ENCODE measurements at places on chromosomes 6 and 20. TPM values are rescaled to one million over a fixed set of nuclear protein-coding genes. Genes with fewer than 3 reads are reported as not detected.

DNA sequence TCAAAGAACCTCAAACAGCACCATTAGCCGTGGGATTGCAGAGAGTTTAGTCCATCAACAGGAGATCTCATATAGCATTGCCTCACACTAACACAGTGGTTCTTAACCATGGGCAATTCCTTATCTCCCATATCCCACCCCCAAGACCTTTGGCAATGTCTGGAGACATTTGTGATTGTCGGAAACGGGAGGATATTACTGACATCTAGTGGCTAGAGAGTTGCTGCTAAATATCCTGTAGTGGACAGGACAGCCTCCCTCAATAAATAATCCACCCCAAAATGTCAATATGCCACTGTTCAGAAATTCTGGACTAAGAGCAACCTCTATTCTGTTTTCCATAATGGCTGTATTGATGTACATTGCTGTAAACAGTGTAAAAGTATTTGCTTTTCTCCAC is 210.1 kb upstream of the CCN2 start:
- H3K4me3 ChIP-seq: no peak overlapping the region
- H3K4me1 ChIP-seq: peaks cover 2% of the 10 kb centered on the region
- H3K27ac ChIP-seq: no peak overlapping the region
- H3K36me3 ChIP-seq: no peaks in the 10 kb centered on the region

GRCh38 chr6:123668063-123668462 is 31.3 kb upstream of the TRDN start:
- H3K4me1 ChIP-seq: no peaks in the 10 kb centered on the region
- no peaks in the 10 kb centered on the region for H3K36me3 ChIP-seq
- no peak overlapping the region for H3K27ac ChIP-seq
- no peak overlapping the region for H3K4me3 ChIP-seq
- no peak for DNase-seq

DNA sequence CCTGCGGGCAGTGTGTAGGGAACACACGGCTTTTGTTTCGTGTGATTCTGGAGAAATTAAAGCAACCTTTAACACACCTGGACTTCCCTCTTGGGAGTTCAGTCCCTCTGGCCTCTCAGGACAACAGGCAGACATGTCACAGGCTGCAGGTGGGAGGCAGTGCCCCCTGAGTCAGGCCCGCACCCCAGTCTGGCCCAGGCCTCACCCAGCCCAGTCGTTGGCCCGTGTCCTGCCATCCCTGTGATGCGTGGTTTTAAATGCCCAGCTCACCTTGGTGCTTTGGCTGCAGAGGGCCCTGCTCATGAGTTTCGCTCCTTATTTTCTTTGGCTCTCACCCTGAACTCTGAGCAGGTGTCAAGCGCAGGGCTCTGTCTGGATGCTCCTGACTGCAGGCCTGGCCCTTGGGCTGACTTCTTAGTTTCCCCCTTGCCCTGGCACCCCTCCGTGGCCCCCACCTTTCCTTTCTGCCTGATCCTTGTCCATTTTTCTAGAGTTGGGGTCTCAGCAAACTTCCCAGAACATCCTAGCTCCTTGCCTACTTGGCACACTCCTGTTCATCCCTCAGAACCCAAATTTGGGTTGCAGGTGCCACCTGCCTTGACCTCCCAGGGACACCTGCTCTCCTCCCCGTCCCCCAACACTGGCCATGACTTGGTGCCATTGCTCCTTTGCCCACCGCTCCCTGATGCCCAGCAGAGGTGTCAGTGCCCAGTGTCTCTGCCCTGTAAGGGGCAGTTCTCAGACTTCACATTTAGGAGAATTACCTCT is 2.2 kb upstream of the CABLES2 start:
- H3K4me1 ChIP-seq: no peaks in the 10 kb centered on the region
- no peak for DNase-seq
- no peaks in the 10 kb centered on the region for H3K27me3 ChIP-seq
- H3K27ac ChIP-seq: no peak overlapping the region
- no peak overlapping the region for H3K4me3 ChIP-seq

NTSR1 gene
- not detected for total RNA-seq

OR12D3 gene
- not detected for total RNA-seq

GSTA3 gene
- not detected for total RNA-seq
